Hematopoietic multipotent progenitor cell treated with erythropoietin and hydrocortisone succinate and interleukin-3 and kit ligand, for 15 days (in vitro differentiated cells): ENCODE measurements at places on chromosomes 2 and 18.
A peak's percentile ranks its signal among the peaks of the same experiment; 100 is the strongest.

- DNase-seq: no peak
Measured at GRCh38 chr2:201926067-201926466, 107.6 kb upstream of the FZD7 start.

GRCh38 chr2:12507295-12507694 is 209.4 kb upstream of the TRIB2 start:
- DNase-seq: no peak

GRCh38 chr2:167134381-167135072 is 246.2 kb downstream of the XIRP2 start:
- no peak for DNase-seq

DNA sequence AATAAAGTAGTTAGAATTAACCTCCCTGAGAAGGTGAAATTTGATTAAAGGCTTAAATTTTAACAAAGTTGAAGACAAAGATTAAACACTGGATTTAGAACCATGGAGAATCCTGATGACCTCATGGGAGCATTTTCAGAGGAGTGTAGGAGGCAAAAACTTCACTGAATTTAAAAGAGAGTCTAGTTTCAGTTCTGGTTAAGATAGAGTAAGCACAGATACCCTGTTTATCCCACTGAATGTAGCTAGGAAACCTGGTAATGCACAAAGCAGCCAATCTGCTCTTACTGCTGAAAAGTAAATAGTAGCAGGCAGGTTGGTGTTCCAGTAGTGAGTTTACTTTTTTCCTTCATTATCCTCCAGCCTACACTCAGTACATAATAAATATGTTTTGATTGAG is 654.9 kb upstream of the SYT4 start:
- no peak for DNase-seq

GRCh38 chr2:1707771-1708418 is 36.4 kb downstream of the PXDN start:
- DNase-seq: no peak

GRCh38 chr2:24421668-24422067 is 61.3 kb upstream of the ITSN2 start:
- peak; percentile 67 for DNase-seq

DNA sequence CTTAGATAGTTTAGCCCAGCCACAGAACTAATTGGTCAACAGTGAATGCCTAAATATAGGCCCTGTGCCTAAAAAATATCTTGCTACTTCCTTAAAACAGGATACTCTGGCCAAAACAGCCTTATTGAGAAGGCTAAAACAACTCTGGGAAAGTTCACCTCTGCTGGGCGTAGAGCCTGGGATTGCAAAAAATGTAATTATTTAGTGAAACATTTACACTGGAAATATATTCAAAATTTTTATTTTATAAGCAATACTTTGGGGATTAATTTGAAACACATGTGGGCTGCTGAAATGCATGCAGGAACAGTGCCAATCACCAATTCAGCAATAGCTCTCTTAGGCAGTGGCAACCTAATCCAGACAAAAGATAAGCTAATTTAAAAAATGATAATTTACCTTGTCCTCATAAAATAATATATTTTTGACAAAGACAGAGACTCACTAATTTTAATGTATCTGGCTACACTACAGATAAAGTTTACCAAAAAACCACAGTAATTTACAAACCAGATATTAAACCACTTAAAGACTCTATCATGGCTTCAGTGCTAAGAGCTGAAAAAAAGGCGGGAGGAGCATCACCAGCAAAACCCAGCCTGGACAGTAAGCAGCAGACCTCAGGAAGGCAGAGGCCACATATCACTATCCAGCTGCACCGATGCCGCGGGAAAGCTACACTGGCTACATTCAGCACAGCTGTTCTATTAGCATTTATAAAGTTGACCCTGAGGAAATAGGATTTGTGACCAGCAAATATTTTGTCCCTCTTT is 18.5 kb downstream of the TRAK2 start:
- peak; percentile 73 for DNase-seq

- DNase-seq: no peak
Measured at GRCh38 chr2:240146627-240147278, 6.3 kb upstream of the OTOS start.

DNA sequence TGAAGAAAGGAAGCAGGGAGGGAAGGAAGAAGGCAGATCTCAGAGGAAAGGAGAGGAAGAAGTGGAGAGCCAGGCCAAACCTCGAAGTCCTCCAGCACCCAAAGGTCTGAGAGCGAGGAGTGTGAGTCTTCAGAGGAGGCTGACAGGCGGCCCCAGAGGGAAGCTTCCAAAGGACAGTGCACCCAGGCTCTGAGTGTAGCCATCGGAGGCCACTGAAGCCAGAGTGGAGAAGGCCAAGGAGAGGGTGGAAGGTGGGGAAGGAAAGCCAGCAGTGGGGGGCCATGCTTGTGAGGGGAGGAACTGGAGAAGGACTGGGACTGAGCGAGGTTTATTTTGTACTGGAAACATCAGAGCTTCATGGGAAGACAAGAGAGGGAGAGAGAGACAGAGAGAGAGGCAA is 6.0 kb downstream of the ATP6V1B1 start:
- DNase-seq: no peak

- DNase-seq: no peak
Measured at GRCh38 chr2:57199663-57200062, 846.9 kb upstream of the VRK2 start.

DNA sequence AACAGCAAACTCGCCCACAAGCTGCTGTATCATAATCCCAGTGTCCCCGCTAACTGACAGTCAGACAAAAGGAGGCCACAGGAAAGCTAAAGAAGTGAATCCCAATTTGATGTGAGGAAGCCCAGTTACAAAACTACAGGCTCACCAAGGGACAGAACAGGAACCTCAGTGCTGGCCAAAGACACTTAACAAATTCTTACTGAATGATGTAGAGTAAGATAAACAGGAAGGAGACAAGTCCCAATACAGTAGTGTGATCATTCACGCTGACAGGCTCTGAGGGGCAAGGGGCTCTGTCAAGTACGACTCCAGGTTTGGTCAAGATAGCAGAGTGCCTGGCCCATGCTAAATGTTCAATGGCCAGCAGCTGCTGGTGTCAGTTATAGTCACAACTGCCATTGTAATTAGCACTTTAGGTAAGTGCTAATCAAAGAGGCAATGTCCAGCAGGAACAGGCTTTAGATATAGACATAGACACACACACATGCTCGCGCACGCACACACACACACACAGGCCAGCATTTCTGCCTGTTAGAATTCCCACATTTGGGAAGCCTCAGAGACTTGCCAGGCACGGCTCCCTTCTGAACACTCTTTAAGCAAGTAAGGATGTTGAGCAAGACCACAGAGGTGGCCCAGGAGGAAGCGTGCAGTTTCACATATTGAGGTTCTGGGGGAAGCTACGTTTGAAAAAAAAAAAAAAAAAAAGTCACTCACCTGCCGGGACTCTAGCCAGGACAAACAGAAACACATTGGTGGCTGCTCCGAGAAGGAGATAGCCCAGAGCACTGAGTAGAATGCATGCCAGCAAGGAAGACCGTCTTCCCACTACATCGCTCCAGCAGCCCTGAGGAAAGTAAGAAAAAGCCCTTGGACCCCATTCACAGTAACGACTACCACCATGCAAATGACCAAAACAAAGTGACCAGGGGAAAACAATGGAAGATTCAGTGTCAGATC is 35.4 kb upstream of the TMEM182 start:
- DNase-seq: no peak

DNA sequence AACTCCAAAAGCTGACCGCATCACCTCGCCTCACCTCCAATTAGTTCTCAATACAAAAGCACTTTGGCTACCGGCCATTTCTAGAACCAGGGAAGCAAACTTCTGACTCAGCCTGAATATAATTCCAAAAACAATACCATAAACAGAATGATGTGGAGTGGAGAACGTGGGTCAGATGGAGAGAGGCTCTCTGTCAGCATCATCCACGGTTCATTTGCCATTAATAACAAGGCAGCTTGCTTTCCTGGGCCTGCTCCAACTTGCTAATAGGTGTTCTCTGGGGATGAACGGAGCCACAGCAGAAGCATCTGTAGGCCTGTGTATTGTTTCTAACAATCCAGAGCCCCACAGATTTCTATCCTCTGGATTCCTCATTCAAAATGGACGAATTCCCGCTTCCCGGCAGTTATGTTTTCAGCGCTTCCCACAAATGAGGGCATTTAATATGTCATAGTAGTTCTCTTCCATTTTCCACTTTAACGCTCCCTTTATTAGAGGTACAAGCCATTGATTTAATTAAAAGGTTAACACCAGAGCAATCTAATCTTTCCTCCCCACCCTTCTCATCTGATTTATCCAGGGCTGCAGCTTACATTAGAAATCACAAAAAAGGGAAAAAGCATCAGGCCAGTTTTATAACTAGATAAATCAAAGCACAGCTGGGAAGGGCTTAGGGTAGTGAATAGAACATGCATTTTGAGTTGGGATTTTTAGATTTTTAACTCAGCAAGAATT is 23.2 kb upstream of the CNTNAP5 start:
- DNase-seq: no peak

- DNase-seq: no peak
Measured at GRCh38 chr2:169361706-169362117, 622 bp downstream of the LRP2 start.

DNA sequence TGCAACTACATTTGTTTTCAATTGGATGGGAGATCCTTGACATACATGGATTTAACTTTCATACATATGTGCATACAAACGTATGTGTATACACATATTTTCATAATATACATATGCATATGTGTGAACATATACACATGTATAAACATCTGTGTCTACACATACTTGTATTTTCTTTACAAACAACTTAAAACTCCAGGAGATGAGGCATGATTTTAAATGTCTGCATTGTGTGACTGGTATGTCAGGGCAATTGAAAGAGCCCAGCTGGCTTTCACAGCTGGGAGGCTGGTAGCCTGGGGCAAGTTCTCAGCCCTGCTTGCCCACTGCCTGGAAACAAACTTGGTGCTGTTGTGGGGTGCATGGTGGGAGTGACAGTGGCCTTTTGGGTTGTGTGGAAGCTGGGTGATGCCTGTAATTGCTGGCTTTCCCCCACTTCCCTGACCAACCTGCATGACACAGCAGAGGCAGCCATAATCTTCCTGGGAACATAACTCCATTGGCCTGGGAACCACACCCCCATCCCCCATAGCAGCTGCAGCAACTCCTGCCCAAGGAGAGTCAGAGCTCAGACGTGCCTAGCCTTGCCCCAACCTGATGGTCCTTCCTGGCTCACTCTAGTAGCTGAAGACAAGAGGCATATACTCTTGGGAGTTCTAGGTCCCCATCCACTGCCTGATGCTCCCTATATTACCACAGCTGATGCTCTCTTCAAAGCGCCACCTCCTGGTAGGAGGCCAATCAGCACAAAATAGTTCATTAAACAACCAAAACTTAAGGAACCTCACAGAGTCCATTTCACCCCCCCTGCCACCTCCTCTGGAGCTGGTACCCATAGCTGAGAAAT is 158.3 kb downstream of the CERS6 start:
- DNase-seq: no peak

DNA sequence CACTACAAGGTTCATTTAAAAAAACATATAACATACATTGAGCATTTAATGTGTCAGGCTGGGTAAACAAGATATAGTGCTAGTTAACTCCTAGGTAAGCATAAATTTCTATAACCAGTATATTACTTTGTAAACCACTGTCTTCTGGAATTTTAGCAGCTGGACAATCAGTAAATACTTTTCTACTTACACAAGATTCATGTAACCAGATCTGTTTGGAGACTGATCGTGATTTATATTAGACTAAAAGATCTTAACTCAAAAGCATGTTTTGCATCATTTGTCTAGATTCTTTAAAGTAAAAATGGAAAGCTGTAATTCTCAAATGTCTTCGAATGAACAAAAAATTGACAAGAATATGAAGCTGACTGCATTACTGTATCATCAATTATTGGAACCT is 941 bp upstream of the SGO2 start:
- DNase-seq: no peak

- no peak for DNase-seq
Measured at GRCh38 chr2:226873051-226873620, 37.3 kb downstream of the RHBDD1 start.

DNA sequence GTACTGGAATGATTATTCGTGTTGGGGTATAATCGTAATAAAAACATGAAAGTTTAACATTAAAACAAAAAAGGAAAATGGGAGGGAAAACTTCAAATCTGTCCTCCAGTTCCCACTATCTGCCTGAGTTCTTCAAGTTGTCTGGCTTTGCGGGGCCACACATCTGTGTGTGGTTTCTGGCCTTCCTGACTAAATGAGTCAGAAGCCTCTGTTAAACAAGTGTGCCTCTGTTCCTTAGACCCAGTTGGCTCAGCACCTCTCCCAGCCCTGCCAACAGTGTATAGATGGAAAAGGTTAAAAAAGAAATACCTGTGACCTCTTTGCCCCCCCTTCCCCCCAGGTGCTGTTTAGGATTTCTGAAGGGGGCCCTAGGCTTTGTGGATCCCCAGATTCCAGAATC is 30.2 kb downstream of the XDH start:
- no peak for DNase-seq

DNA sequence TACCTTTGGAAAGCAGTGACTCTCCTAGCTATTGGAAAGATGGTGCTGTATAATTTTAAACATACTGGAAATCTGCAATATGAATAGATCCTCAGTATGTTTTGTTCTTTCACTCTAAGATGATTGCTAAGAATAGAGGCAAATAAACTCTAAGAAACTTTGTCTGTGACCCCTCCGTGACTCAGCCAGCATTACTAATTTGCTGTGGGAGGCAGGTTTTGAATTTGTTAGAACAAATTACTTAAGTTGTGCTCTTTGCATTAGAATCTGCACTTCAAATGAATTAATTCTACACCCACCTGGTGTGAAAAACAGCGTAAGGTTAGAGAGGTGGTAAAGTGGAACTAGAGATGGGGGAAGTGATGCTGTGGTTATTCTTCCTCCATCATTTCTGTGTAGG is 142.2 kb downstream of the RAPGEF4 start:
- DNase-seq: no peak

DNA sequence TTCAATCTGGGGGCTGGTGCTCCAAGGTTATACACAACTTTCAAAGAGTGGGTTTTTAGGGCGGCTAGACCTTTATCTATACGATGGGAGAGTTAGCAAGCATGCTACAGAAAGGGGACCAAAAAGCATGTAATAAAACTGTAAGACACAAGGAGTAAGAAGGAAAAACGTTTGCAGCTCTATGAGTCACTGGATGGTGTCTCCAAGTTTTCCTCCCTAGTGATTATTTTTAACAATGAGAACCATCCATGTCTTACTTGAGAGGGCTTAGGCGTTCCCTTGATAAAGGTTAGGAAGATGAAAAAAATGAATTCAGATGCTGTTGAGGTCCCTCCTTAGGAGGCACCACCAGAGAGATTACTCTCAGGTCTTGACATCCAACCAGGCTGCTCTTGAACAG is 75.9 kb downstream of the HRH4 start:
- no peak for DNase-seq

DNA sequence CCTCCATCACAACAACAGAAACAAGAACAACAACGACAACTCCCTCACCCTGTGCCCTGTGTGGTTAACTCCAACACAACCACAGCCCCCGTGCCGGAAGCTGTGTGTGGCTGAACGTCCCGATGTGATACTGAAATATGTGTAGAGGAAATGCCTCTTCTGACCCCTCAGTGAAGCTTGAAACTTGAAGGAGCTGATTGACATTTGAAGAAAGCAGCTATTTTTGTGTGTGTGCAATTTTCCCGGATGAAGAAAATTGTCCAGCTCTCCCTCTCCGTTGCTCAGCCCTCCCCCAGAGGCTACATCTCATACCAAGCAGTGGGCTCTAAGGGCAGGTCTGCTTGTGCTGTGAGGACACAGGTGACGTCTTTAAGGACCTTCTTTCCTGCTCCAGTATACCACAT is 173.8 kb downstream of the ICOS start:
- DNase-seq: no peak

- DNase-seq: no peak
Measured at GRCh38 chr2:110650346-110650745, 27.5 kb downstream of the BUB1 start.
